CD4-positive, alpha-beta T cell treated with Interleukin-2 at 100 ng/mL for 4 hours (primary cell): ENCODE measurements at places on chromosomes 6 and 20.

- no peak for DNase-seq
Measured at GRCh38 chr6:143620447-143620846, 57.3 kb upstream of the PHACTR2 start.

- no peak for DNase-seq
Measured at GRCh38 chr20:38092915-38093314, 59.4 kb downstream of the RPRD1B start.

- DNase-seq: no peak
Measured at GRCh38 chr6:32931211-32931610, 9.6 kb downstream of the HLA-DMB start.

DNA sequence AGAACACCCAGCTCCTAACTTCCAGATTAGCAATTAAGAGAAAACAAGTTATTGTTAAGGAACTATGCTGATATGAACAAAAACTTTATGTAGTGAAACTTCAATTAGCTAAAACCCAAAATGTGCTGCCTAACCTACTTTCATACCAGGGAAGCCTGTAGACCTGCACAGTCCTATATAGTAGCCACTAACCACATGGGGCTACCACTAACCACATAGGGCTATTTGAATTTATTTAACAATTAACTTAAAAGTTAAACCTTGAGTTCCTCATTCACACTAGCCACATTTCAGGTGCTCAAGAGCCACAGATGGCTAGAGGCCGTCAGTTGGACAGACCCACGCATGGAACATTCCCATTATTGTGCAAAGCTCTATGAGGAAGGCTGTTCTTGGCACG lies 72.4 kb upstream of the LAMP5 start:
- DNase-seq: no peak

DNA sequence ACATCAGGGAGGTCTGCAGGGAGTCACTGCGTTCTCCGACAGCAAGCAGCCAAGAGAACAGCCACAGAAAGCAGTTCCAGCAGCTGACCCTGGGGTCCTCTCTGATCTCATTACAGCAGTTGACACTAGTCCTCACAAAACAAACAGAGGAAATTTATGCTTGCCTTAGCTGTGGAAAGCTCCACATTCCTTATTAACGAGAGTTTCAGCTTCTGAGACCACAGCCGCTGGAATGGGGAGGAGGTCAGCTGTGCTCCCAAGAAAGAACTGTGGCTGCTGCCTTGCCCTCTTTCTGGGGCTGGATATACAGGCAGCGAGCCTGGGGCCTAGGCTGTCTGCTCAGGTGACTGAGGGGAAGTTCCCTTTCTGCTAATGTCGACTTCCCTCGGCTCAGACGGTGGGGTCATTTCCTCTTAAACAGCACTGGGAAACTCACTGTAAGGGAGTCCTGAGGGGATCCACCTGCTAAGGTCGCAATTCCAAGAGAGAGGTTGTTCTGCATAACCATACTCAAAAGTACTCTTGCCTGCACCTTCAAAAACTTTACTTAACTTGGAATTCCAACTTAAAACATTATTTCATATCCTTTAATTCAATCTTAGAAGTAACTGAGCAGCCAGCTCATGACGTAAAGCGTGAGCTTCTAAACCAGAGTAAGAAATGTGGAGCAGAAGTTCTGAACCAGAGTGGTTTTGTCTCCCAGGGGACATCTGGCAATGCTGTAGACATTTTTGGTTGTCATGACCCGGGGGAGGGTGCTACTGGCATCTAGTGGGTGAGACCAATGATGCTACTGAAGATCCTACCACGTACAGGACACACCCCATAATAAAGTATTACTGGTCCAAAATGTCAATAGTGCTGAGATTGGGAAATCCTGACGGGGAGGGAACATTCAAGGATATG lies 80.3 kb downstream of the BACH2 start:
- no peak for DNase-seq

DNA sequence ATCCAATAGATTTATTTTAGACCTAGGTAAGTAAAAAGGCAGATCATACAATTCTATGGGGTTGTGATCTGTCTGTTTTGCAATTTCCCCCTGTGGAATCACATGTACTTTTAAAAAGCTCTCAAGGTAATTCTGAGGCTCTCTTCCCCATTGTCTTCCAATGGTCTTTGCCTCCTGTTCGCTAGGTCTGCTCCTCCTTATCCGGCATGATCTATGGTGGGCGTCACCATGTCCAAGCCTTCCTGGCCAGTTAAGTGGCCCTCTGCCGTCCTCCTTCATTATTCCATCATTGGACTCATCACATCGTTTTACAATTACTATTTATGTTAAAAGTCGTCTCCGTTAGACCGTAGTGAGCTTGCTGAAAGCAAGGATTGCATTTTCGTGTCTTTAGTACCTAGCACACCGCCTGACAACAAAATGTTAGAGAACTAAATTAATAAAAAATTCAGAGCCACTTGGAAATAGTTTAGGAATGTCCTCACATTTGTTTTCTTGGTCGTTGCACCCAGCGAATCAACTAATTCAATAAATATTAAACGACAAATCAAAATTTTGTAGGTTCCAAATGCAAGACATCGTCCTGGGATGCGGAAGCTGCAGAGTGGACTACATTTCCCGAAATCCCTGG lies 2.2 kb upstream of the STXBP5 start:
- no peak for DNase-seq

DNA sequence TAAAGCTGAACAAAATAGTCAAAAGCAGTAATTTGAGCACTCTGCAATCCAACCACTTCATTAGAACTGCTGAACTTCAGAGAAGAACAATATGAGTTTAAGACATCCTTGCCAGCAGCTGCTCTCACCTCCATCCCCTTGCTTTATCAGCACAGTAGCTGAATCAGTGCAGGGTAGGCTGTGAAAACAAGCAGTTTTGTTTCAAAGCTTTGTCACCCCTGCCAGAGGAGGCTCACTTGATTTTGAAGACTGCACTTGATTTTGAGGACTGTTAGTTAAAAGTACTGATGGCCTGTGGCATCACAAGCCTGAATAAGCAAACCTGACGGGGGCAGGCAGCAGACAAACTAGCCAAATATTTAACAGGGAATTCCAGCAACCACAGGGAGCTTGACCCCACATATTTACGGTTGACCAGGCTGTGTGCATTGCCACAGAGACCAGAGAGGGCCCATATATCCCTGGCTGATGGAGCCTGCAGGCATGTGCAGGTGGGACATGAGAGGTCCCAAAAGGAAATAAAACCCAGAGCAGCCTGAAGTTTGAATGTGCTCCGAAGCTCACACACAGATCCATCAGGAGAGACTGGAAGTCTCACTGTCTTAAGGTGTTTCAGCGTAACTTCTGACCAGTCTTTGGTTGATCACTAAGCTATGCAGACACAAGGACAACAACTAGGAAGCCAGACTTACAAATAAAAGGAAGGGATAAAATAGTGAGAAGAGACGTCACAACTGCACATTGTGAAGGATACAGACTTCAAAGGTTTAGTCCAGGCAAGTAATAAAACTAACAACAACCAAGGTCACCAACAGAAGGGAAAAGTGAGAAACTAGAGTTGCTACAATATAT lies 97.4 kb downstream of the PDSS2 start:
- no peak for DNase-seq

GRCh38 chr6:105431226-105431625 lies 28.3 kb upstream of the PREP start:
- DNase-seq: peak; percentile 63

- no peak for DNase-seq
Measured at GRCh38 chr6:89564752-89565427, 73.7 kb downstream of the LYRM2 start.

DNA sequence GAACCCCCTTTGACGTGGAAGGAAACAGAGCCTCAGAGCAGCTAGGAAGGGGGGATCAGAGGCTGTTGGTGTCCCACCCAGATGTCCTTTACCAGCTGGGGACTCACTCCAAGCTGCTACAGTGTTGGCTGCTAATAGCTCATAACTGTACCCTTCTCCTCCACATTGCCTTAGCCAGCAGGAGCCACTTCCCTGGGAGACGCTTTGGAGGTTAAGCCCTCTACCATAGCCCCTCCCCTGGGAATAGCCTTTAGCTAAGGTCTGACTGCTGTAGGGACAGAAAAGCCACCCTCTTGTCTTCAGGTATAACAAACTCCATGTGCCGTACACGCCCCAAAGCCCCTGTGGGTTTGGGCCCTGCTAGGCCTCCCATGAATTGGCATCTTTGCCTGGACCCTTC lies 238.6 kb downstream of the LRFN2 start:
- DNase-seq: no peak

DNA sequence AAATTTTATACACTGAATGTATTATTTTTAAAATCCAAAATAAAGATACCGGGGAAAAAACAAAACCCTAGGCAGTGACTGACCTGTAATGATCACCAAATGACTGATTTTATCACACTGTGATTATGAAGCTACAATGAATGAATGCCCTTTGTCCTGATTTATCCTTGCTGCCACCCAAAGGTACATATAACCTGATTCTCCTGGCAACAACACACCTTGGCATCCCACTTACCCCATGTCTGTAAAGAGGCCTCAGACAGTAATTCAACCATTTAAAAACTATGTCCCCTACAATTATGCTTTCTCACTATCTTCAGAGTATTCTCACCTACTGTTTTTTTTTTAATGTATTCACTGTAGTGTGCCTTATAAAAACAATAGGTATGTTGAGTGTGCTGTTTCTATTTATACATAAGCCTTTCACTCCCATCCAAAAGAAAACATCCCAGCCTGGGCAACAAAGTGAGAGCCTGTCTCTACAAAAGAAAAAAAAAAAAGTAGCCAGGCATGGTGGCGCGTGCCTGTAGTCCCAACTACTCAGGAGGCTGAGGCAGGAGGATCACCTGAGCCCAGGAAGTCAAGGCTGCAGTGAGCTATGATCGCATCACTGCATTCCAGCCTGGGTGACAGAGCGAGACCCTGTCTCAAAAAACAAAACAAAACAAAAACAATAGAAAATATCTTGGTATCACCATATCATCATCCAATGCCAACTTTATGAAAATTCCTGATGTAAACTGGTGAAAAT lies 21.7 kb downstream of the B4GALT5 start:
- DNase-seq: no peak

DNA sequence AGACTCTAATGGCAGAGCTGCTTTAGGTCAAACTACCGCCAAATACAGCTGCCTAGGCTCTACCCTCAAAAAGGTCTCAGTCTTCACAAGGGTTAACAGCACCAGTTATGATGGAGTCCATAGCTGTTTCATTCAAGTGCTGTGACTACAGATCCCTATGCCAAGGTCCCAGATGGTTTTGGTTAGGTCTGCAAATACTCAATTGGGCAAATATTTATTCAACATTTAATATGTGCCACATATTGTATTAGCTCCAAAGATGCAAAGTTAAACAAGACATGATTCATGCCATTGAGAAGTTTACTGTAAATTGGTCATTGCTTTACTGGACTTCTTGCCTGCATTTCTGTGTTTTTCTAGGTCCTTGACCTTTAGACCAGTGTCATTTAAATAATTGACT lies 55.8 kb upstream of the TFAP2D start:
- no peak for DNase-seq

- DNase-seq: no peak
Measured at GRCh38 chr20:41643504-41643938, 25.3 kb upstream of the CHD6 start.

GRCh38 chr6:158584236-158584651 lies 24.4 kb downstream of the TMEM181 start:
- DNase-seq: no peak

DNA sequence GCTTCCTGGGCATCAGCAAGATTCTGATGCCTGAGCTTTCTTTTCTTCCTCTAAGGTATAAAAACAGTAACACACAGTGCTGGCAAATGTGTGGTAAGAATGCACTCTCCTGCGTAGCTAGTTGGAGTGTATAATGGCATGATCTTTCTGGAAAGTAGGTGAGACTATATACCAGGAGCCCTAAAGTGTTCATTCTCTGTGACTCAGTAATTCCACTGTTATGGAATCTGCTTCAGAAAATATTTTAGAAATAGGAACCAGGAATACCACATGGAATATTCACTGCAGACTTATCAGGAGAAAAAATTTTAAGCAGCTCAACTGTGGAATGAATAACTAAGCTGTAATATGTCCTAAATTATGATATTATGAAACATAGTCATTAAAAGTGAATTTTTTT lies 16.9 kb upstream of the CSE1L start:
- DNase-seq: no peak
